ENCODE measurements at places on chromosomes 4 and X. TPM values are rescaled to one million over a fixed set of nuclear protein-coding genes. Genes with fewer than 3 reads are reported as not detected.

Gene PABPC5
- total RNA-seq, result not detected

Gene PABPC1L2A
- total RNA-seq, result not detected

DNA sequence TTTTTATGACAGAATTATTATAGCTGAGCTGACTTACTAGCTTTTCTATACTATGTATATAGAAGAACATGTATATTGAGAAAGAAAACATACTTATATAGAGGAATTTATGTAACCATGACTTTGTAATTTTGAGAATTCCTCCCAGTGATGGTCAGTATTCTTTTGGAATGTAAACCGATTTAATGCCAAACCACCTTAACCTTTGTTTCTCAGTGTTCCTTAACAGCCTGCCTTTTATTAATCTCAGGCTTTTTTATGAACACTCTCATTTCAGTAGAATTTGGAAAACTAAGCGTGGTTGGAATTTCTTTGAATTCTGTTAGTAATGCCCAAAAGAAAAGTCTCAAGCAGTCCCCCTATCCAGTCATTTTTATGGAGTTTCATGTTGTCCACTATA is 47.0 kb downstream of the MOSPD2 start:
- DNase-seq, result no peak

GRCh38 chr4:41572956-41573355 is 35.0 kb downstream of the LIMCH1 start:
- no peak for DNase-seq

Gene ASB5
- not detected for total RNA-seq

- peak; percentile 31 for DNase-seq
Observed at GRCh38 chrX:152632445-152633097, 5.1 kb upstream of the GABRQ start.

DNA sequence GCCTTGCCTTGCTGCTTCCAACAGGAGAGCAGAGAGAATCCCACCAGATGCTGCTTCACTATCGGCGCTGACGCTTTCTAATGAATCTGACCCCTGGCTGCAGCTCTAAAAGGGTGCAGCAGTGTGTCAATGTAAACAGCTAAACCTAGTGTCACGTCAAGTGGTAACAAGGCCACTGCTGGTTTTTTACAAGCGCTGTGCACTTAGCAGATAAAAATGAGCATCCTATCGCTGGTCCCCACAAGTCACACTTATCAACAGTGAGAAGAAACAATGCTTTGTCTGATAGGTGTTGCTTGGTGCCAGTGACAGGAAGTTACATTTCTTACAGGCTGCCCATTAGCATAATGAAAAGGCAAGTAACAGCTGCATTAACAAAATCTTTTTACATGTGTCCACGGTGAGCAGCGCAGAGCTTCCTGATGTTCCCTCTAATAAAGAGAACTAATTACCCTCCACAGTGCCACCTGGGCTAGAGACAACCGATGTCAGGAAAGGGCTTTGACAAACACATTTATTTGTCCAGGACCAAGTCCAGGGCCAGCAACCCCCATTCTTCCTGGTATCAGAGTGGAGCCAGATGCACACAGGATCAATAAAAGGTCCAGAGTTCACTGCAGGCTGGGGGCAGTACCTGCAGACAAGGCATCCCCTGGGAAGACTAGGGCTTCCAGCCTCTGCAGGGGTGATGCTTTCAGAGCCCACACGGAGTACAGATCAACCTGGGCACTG is 176.0 kb downstream of the MGST2 start:
- no peak for DNase-seq

DNA sequence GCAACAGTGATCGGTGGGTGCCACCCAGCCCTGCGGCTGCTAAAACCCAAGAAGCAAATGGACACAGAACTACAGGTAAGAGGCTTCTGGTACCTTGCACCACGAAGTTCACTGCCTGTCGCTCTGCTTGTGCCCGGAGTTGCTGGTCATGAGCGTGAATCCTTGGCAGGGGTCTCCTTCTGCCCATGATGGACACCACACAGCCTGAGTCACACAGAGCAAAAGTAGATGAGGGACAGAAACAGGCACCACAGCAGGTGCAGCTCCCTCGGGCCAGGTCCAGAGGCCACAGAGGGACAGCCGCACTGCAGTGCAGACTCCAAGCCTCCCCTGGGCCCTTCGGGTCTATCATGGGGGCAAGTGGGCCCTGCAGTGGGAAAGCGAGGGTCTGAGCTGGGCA is 22.4 kb downstream of the NAT8L start:
- DNase-seq, result no peak

GRCh38 chrX:17616936-17617335 is 120.4 kb upstream of the SCML1 start:
- DNase-seq, result no peak

GRCh38 chr4:140212646-140213045 is 58.7 kb upstream of the MAML3 start:
- no peak for DNase-seq

GRCh38 chr4:62243895-62244294 is 1043.8 kb downstream of the ADGRL3 start:
- DNase-seq, result no peak

DNA sequence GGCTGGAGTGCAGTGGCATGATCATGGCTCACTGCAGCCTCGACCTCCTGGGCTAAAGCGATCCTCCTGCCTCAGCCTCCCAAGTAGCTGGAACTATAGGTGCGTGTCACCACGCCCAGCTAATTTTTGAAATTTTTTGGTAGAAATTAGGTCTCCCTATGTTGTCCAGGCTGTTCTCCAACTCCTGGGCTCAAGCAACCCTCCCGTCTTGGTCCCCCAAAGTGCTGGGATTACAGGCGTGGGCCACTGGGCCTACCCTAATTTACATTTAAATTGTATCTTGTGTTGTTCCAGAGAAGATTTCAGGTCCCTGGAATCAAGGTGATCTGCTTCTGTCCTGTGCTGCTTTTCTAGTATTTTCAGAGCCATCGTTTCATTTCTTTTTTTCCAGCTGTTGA is 1.2 kb upstream of the LRPAP1 start:
- DNase-seq, result no peak
